ENCODE measurements at places on chromosomes 3 and 15.

- peak; percentile 90 for DNase-seq
Observed at GRCh38 chr3:57227204-57227929, at the start of gene APPL1. Gene APPL1, plus strand, starts transcription at chr3:57227729. Its CDS starts 155 bp downstream, at chr3:57227884.

- no peak for DNase-seq
Observed at GRCh38 chr3:48387634-48388033, 15.6 kb downstream of the FBXW12 start.

GRCh38 chr3:109278546-109278945 lies 37.8 kb downstream of the DPPA2 start:
- DNase-seq = no peak

DNA sequence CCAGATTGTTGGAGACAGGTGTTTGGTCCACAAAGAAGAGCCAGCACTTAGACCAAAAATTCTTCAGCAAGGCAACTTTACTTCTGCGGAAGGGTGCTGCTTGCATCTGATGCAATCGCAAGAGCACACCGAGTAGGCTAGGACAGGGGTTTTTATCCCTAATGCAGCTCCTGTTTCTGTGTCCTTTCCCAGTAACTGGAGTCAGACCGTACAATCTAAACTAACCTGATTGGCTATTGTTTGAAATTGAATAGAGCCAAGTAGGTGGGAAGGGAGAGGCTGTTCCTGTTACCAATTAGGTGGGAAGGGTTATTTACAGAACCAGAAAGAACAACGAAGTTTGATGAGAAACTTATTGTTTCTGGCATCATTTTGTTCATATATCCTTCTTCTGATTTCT lies 77.6 kb downstream of the CHCHD4 start:
- no peak for DNase-seq

DNA sequence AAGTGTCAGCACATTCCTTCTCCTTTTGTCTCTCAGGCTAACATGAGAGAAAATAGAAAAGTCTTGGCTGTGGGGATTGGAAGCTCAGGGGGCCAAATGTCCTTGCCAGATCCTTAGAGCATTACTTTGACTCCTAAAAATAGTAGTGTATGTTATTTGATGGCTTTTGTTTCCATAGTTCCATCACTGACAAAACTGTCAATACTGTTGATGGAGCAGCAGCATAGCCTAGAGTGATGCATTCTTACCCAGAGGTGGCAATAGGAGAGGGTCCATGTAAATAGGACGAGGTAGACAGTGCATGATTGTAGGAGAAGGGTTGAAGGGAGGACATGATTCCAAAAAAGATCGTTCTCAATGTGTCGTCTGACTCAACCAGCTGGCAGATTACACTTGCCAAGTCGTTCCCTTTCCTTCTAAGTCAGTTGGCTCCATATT lies 282.7 kb upstream of the TPRG1 start:
- DNase-seq = no peak

- no peak for DNase-seq
Observed at GRCh38 chr15:65909831-65910230, 40.5 kb downstream of the RAB11A start.

DNA sequence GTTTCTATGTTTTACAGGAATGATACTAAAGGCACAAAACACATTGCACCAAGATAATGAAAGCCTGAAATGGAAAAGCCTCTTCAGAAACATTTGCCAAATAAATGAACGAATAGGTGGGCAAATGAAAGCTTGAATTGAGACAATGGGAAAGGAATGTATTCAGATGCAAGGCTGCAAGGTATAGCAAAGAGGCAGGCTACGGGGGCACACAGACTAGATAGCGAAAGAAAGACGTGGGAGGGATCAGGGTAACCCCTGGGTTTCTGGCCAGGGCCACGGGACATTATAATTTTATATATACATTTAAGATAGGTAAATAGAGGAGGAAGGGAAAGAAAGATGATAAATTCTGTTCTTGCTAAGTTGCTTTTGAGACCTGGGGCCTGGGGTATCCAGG lies 95.9 kb upstream of the NLGN1 start:
- DNase-seq = no peak

- no peak for DNase-seq
Observed at GRCh38 chr15:85709250-85709649, 85.5 kb downstream of the KLHL25 start.

DNA sequence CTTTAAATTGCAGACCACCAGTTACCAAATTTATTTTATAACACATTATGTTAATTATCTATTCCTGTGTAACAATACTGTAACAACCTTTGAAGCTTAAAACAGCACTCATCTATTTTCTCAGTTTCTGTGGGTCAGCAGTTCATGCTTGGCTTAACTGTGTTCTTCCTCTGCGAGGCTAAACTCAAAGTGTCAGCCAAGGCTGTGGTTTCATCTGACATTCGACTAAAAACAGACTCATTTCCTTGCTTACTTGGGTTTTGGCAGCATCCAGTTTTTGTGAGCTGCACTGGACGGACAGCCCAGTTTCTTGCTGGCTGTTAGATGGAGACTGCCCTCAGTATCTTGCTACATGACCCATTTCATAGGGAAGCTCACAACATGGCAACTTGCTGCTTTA lies 247.3 kb upstream of the KCNH8 start:
- no peak for DNase-seq

DNA sequence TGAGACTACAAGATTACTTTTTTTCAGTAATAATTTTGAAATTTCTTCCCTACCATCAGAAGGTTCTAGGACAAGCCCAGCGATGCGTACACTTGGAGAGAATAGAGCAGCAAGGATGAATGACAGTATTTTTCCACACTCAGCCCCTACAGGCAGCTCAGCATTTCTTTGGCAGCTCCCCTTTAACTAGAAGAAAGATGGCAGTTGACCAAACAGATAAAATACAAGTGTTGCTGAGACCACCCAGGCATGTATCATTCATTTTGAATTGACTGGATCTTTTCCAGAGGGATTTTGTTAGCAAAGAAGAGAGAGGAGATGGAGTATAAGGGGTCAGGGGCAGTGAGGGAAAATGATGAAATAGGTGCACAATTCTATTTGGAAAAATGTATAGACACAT lies 761.3 kb downstream of the AGBL1 start:
- no peak for DNase-seq

DNA sequence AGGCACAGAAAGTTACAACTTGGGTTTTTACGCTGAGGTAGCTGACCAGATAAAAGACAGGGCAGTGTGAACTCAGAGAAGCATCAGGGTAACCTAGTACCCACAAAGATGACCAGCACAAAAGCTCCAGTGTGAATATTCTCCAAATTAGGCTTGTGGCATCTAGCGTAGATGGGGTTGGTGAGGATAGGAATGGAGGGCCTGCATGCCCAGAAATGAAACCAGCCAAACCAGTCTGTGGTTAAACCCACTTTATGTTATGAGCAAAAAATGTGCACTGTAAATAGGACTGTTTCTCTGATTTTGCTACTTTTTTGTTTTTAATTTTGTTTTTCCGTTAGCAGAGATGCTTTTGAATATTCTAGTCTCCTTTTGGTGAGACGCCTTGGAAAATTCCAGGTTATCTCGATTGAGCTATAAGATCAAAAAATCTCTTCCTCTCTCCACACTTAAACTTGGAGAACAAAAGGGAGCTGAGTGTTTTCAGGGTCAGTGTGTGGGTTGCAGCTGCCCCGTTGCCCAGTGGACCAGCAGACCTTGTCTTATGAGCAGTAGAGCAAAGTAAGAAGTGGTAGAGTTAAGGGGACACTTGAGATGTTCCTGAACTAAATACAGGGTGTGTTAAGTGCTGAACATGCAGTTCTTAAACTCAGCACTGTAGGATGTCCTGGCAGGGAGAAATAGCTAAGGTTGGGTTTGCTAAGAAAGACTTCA lies 132.9 kb downstream of the C3orf38 start:
- DNase-seq = no peak

DNA sequence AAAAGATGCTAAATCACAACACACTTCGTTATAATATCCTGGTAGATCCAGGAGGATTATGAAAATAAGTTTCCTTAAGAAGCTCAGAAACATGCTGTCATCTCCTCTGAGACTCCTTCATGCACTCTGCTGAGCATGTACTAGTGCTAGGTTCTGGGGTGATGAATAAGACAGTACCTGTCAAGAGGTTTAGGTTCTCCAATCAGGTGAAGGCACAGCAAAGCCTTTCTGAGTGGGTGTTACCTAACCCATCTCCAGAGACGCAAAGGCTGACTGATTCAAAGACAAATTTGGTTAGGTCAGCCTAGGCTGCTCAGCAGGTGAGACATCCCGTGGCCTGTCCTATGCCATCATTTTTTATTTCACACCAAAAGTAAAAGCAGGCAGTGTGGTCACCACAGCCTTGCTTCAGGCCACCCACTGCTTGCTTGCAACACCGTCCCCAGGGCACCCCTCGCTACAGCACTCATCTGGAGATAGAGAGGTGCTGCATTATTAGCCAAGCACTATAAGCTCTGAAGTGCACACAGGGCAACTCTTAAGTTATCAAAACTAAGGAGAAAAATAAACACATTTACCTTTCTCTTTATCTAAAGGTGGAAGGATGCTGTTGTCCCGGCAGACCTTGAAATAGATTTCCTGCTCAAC lies 117.2 kb downstream of the TJP1 start:
- DNase-seq = no peak

GRCh38 chr3:41138146-41138545 lies 61.2 kb upstream of the CTNNB1 start:
- DNase-seq = no peak

DNA sequence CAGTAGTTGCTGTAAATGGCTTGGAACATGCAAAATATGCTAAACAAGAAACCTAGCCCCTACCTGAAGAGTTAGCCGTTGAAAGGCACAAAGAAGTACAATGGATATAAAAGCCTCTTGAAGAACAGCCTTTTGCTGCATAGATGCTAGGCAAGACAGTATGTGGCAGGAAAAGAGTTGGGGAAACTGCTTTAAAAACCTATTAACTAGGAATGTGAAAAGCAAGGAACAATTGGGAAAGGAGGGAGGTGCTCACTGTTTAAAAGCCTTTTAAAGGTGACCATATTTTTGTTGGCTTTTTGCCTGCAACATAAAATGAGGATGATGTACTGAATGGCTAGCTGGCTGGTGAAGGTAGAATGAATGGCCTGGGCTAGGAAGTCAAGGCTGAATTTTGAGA lies 24.5 kb upstream of the SOX2 start:
- no peak for DNase-seq

DNA sequence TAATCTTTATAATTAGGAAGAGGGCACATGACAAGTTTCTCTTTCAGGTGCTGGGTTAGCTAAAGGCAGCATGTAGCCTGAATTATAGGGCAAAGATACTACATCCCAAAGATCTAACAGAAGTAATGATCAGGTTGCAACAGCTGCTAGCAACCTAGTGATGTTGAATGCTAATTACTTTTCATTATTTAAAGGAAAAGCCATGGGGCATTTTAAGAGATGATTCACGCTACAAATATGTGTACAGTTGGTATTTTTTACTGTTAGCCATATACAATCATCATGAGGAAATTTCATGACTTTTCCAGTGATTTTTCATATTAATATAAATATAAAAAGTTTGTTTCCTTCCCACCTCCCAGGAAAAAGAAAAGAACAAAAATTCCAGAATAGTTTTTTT lies 43.0 kb downstream of the NEK10 start:
- no peak for DNase-seq

DNA sequence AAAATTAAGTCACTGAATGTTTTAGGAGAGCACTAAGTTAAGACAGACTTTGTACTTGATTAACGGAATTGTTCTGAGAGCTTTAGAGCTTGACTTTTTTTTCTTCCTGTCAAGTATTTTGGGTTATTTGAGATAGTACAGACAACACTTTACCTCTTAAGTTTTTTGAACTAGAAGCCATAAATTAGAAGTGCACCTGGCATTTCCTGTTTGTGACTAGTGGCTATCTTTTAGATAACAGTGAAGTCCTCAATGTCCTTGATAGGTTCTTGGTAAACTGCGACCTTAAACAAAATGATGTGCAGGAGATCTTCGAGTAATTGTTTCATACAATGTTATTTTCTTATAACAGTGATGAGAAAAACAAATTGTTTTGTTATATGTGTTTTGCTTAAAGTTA lies 213.9 kb downstream of the TP63 start:
- no peak for DNase-seq

DNA sequence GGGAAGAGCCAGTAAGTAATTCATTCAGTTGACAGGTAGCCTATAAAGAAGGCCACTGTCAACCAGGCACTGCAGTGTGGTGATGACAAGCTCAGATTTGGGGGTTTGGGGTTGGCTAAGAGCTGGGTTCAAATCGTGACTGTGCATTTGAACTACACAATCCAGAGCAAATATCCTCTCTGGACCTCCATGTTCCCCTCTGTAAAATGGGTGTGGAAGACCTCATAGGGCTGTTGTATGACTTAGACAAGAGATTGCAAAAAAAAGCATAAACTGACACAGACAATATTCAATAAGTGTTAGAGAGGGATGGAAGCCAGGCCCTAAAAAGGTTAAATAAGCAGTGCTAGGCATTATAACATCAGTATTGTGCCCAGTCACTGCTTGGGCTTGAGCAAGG lies 59.7 kb upstream of the CTDSPL start:
- no peak for DNase-seq

GRCh38 chr3:136023264-136023978 lies 57.9 kb downstream of the PPP2R3A start:
- no peak for DNase-seq

DNA sequence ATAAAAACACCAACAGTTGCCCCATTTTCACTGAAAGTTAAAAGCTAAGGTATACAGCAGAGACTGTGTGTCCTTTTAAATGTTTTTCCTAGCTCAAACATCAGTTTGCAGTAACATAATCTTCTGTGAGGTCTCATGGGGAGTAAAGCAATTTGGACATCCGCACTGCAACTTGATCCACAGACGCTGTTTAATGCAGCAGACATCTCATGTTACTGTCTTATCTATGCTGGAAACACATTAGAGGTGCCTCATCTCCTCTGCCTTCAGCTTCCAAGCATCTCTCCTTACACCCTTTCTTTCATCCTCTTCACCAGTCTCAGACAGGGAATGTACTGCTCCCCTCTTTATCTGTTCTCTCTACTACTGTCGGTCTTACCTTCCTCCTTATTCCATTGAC lies 53.7 kb upstream of the ATP11B start:
- DNase-seq = no peak

GRCh38 chr3:5423076-5423475 lies 235.6 kb downstream of the EDEM1 start:
- no peak for DNase-seq

- no peak for DNase-seq
Observed at GRCh38 chr3:172658344-172659245, 52.3 kb downstream of the NCEH1 start.

GRCh38 chr3:70308760-70309159 lies 3.7 kb downstream of the MDFIC2 start:
- no peak for DNase-seq

GRCh38 chr3:152308475-152308844 lies 39.7 kb downstream of the MBNL1 start:
- no peak for DNase-seq

GRCh38 chr15:33191591-33191990 lies 2.9 kb downstream of the FMN1 start:
- DNase-seq = no peak

GRCh38 chr15:73982222-73982962 lies 9.7 kb downstream of the STOML1 start:
- DNase-seq = peak; percentile 47

DNA sequence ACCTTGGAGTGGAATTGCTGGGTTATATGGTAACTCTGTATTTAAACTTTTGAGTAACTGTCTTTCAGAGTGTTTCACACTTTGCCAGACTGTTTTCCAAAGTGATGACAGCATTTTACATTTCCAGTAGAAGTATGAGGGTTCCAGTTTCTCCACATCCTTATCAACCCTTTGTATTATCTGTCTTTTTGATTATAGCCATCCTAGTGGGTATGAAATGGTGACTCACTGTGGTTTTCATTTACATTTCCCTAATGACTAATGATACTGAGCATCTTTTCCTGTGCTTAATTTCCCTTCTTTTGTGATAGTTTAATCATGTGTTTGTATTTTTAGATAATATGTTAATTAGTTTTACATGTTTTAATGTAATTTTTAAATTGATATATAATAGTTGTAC lies 138.1 kb upstream of the DAZL start:
- DNase-seq = no peak

Measured in AML-193 (cell line).